ENCODE measurements at places on chromosomes 5 and 9.

- DNase-seq, result peak; percentile 98
These were observed at the start of the genes APBB3 and SLC35A4 for GRCh38 chr5:140564196-140565023. Gene APBB3 (minus strand): TSS chr5:140564598. CDS start chr5:140564245, 353 bp downstream. Gene SLC35A4 (plus strand): TSS chr5:140564828. CDS start chr5:140567170, 2,342 bp downstream.

GRCh38 chr5:72476275-72476674 lies 30.9 kb downstream of the ZNF366 start:
- DNase-seq, result no peak

DNA sequence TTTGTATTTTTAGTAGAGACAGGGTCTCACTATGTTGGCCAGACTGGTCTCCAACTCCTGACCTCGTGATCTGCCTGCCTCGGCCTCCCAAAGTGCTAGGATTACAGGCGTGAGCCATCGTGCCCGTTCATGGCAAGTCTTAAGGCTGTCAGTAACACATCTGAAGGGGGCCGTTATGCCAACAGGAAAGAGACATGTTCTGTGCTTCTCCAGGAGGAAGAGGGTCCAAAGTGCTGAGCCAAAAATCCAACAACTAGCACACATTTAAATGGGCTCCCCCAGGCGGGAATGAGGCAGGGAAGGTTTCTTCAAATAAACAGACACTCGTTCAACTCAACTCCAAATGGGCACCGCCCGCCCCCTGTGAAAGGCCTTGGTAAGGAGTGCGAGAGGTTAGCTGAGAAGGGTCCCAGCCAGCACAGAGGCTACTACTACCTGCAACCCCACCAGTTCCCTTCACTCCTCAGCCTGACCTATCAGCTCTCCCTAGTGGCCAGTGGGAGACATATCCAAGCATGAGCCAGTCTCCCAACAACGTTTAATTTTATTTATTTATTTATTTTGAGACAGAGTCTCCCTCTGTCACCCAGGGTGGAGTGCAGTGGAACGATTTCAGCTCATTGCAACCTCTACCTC lies 84.1 kb upstream of the DMRT1 start:
- no peak for DNase-seq

DNA sequence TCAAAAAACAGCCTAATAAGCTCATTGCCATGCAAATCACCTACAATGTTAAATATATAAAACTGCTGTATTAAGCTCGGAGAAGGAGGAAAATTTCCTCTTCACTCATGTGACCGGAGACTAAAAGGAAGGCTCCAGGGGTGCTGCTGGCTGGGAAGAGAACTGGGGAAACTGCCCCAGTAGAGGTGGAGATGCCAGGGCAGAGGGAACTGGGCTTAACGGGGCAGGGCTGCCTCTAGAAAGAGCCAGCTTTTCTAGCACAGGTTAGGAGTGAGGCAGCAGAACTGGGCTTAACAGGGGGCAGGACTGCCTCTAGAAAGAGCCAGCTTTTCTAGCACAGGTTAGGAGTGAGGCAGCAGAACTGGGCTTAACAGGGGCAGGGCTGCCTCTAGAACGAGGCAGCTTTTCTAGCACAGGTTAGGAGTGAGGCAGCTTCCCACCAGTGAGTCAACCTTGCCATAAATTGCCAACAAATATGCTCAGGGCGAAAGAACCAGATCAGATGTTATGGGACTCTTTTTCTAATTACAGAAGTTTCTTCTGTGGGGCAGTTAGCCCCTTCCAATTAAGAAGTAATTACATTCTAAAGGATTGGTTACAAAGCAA lies 115.3 kb downstream of the FANCC start:
- no peak for DNase-seq

DNA sequence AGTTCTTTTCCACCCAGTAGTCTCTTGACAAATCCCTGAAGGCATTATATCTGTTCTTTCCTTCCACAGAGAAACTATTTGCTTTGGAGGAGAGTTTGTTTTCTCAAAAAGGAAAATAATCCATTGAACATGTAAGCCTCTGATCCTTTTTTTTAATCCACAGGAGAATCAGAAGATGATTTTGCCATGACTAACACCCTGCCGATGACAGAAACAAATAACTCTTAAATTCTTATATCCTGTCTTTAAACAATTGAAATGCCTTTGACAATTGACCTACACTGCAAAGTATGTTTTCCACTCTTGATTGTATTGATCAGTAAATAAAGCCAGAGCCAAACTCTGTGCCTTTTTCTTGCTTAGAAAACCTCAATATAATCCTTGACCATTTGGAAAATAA lies 666.4 kb upstream of the CTNND2 start:
- DNase-seq, result no peak

- peak; percentile 83 for DNase-seq
These were observed at the start of gene OCLN for GRCh38 chr5:69492391-69492922. Gene OCLN (plus strand): TSS chr5:69492790. CDS start chr5:69504245, 11,455 bp downstream.

DNA sequence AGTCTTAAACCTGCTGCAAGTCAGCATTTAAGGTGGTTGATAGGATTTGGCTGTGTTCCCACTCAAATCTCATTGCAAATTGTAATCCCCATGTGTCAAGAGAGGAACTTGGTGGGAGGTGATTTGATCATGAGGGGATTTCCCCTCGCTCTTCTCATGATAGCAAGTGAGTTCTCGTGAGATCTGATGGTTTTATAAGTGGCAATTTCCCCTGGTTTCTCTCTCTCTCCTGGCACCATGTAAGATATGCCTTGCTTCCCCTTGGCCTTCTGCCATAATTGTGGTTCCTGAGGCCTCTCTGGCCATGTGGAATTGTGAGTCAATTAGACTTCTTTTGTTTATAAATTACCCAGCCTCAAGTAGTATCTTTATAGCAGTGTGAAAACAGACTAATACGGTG lies 84.3 kb upstream of the SMC2 start:
- DNase-seq, result no peak

DNA sequence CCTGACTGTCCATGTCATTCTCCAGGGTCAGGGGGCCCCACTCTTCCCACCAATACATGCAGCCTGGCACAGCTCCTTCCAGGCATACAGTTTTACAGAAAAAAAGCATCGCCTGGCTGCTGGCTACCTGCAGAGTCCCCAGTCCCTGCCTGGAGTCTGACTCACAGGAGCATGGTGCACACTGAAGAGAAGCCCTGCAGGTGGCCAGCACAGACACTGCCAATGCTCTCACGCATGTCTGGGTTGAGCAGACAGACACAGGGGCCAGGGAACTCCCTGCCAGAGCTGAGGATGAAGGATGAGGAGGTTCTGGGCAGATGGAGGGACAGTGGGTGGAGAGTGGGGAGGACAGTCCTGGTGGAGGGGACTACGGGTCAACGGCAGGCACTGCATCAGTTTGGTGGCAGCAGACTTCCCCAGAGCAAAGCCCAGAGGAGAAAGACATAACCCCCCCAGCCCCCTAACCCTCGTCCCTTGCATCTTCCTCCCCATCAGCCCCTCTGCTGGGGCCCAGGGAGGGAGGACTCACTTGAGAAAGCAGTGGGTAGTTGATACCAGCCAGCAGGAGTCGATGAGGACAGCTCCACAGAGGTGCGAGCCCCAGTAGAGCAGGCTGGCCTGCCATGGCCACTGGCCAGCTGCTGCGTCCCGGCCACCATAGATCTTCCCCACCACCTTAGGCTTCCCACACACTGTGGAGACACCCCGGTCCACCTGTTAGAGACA lies 72.9 kb upstream of the SPTLC1 start:
- no peak for DNase-seq

DNA sequence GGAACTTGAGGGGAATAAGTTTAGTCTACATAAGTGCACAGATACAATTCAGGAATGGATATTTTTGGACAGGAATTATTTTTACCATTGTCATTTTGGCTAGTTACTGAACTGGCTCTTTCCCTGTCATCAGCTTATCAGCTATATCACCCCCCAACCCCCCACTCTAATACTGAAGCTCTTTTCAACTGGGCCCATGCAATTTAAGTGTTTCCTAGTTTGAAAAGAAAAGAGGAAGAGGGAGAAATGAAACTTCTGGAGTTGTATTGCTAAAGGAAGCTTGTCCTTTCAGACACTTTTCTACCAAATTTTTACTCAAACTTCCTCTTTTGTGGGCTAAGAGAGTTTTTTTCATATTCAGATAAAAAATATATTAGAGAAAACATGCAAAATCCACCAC lies 18.5 kb upstream of the TIMD4 start:
- no peak for DNase-seq

GRCh38 chr5:109644829-109645228 lies 44.9 kb upstream of the MAN2A1 start:
- DNase-seq, result no peak

GRCh38 chr5:10330511-10331230 lies 22.8 kb upstream of the MARCHF6 start:
- no peak for DNase-seq

DNA sequence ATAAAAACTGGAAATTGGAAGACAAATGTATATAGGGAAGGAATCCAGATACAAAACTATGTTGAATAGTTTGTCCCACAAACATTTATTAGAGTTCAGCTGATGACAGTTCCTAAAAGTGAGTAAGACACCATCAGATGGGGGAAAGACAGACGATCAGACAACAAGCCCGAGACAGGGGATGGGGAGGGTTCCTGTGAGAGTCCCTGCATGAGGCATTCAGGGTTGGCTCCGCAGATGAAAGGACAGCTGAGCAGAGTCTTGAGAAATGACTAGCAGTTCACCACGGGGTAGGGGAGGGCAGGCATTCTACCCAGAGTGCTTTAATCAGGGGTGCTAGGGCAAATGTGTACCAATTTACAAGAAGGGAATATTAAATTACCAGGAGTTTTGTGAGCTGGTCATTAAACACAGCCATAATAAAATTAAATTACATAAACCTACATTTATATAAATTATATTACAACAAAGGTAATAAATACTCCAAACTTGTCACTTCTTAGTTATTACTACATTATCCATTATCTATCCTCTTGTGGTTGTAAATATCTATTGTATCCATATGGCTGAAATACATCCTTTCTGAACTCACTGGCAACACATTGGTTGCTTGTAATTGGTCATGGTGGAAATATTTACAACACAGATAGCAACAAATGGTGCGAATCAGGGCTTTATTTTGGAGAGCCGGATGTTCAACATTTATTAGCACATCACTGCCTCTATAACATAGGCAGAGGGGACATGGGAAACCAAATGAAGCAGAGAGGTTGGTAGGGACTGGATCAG lies 27.8 kb downstream of the TNFSF15 start:
- DNase-seq, result no peak

GRCh38 chr5:42749020-42749419 lies 7.6 kb upstream of the CCDC152 start:
- no peak for DNase-seq

- no peak for DNase-seq
These were observed 89.7 kb downstream of the CAAP1 start for GRCh38 chr9:26802921-26803320.

- DNase-seq, result no peak
These were observed 143.0 kb downstream of the XRCC4 start for GRCh38 chr5:83220331-83220730.

DNA sequence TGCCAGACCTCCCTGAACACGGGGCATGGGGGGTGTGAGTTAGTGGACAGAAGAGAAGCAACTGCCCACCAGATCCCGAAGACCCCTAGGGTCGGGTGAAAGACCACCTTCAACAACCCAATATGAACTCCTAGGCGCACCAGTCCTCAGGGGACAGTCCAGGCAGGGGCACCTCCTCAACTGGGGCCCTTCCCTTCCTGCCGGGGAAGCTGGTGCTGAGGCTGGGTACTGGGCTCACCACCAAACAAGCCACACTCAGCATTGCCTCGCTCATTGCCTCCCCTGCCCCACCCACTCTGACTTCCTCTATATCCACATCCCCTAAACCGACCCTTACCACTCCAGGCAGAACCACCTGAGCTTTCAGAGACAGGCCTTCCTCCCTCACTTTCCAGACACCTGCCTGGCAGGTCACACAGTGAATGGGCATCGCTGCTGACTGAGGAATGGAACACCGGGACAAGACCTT lies 42.5 kb downstream of the SEMA4D start:
- no peak for DNase-seq

GRCh38 chr5:146662229-146662628 lies 146.2 kb upstream of the GPR151 start:
- no peak for DNase-seq

Measured in left lung (tissue), 14 donors.